ENCODE measurements at places on chromosomes 3 and 15.

GRCh38 chr15:55257938-55258337 is 31.7 kb downstream of the RAB27A start:
- no peak for DNase-seq

DNA sequence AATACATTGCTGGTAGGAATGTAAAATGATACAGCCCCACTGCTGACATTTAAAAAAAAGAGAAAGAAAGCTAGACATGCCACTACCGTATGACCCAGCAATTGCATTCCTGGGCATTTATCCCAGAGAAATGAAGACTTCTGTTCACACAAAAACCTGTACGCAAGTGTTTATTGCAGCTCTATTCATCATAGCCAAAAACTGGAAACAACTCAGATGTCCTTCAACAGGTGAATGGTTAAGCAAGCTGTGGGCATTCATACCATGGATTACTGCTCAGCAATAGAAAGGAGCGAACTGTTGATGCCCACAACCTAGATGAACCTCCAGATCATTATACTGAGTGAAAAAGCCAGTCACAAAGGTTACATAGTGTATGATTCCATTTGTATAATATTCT is 132.5 kb downstream of the MAP2K5 start:
- no peak for DNase-seq

DNA sequence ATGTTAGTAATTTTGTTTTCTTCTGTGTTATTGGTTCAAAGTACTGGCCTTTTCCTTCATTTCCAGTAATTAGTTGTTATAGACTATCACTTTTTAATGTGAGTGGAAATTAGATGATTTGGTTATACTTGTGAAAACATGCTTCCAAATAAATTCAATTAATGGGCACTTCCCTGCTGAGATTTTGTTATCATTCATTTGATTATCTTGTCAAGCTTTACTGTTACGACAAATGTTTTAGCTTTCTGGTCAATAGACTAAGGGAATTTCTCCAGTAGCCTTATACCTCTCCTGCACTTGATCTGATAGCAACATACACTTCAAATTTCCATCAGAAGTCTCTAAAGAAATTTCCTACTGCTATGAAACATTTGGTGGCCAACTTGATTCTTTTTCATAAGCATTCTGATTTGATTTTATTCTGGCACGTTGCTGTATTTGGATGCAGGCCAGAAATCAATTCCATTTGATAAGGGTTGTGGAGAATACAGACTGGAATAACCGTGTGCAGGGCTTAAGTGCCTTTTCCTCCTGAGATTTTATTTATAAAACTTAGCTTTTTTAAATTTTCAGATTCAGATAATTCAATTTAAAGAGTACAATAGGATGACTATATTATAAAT is 573.8 kb upstream of the NAALADL2 start:
- no peak for DNase-seq

- no peak for DNase-seq
Measured at GRCh38 chr15:98151096-98151495, 190.6 kb downstream of the ARRDC4 start.

- no peak for DNase-seq
Measured at GRCh38 chr3:122356402-122356801, 26.6 kb downstream of the MIX23 start.

DNA sequence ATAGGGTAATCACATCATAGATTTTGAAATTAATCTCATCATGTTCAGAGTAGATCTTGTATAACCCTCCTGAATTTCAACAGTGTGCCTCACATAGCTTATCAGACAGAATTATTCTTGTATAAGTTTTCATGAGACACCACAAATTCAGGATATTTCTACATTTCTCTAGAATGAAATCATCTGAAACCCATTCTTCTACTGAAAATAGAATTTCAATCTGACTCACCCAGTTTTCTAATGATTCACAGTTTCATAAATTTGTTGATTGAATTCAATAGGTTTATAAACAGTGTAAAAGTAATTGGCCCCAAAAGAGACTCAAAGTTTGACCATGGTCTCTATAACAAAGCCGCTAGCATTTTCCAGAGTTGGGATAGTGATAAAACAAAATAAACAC is 1082.6 kb upstream of the EPHA6 start:
- no peak for DNase-seq

DNA sequence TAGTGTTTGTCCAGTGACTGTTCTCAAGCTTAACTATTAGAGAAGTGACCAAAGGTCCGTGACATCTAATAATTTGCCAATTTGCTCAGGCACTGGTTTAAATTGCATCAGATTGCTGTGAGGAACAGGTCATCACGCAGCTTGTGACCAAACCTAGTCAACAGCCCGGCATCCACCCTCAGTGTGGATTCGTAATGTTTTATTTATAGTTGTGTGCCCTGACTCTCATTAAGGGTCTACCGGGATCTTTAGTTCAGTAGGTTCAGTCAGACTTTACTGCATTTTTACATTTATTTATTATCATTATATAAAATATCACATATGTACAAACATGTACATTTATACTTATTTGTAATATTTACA is 46.4 kb upstream of the PGPEP1L start:
- DNase-seq: no peak

GRCh38 chr3:20604659-20605058 is 418.7 kb upstream of the SGO1 start:
- no peak for DNase-seq

DNA sequence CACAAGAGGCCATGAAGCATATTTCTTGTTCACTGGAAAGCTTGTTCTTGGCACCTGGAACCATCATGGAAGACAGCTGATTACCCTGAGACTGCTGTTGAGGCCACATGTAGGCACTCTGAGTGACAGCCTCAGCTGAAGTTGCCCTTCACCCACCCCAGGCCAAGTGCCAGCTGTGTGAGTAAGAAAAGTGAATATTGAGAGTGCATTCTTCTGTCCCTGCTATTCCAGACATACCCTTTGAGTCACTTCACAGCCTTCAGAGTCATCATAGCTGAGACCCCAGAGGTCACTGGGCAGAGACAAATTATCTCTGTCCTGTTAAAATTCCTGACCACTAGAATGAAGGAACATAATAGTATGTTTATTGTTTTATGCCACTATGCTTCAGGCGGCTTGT is 79.6 kb downstream of the NFKBIZ start:
- DNase-seq: no peak

- DNase-seq: peak; percentile 2
Measured at GRCh38 chr3:189270248-189270832, 98.6 kb downstream of the TPRG1 start.

DNA sequence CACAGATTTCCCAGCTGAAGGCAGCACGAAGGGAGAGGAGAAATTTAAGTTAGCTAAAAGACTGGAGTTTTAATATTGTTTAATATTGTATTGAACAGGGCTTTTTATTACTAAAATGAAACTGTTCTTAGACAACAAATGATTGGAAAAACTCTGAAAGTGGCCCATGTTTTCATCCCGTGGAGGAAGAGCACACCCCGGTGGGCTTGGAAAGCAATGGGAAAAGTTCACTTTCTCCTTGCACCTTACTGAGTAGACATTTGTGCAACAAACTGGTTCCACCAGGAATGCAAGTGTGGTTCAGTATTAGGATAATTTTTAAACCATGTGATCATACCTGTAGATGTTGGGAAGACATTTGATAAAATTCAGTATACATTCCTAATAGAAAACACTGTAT is 8.2 kb upstream of the ESYT3 start:
- DNase-seq: no peak

DNA sequence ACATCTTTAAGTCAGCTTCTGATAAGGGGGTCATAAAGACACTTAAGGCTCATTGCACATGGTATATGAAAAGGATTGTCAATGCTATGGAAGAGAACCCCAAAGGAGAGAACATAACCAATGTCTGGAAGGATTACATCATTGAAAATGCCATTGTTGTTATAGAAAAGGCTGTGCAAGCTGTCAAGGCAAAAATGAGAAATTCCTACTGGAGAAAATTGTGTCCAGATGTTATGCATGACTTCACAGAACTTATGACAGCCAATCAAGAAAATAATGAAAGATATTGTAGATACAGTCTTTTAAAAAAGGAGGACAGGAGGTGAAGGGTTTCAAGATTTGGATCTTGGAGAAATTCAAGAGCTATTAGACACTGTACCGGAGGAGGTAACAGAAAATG is 96.3 kb upstream of the MBNL1 start:
- DNase-seq: no peak

DNA sequence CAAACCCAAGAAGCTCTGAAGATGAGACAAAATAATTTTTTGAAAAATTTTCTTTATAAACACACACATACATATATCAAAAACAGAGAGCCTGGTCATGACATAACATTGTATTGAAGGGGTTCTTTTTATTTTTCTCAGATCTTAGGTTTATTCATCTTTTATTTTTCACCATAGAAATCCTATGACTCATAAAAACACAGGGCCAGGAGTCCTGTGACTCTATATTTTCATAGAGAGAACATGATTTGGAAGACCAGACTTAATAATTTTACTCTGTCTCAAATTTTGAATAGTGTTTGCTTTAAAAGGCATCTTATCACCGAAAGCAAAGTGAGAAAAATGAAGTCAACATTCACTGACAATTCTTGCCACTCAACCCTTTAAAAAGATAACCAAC is 57.7 kb downstream of the SUCNR1 start:
- no peak for DNase-seq

DNA sequence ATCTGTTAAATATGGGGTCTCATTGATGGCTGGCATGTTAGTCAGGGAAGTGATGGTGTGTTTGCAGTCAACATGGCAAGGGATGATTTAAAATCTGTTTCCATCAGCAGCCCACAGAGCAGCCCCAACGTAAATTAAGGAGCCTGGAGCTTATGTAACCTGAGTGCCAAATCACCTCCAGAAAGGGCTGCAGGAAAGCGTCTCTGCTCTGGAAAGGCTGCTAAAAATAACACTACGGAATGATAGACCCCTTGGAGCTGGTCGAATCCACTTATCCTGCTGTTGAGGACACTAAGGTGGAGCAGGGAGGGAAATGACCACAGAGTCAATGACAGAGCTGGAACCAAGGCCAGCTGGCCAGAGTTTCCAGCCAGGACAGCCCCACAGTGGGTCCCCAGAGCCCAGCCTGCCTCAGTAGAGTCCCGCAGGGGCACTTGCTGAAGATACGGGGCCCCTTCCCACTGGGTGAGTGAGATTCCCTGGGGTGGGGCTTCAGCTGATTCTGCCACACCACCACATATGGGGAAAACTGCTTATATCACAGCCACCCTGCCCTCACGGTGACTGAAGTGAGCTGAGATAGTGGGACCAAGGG is 63.5 kb downstream of the EPHB1 start:
- DNase-seq: no peak

- DNase-seq: no peak
Measured at GRCh38 chr15:83842281-83842680, 188.4 kb downstream of the ADAMTSL3 start.

DNA sequence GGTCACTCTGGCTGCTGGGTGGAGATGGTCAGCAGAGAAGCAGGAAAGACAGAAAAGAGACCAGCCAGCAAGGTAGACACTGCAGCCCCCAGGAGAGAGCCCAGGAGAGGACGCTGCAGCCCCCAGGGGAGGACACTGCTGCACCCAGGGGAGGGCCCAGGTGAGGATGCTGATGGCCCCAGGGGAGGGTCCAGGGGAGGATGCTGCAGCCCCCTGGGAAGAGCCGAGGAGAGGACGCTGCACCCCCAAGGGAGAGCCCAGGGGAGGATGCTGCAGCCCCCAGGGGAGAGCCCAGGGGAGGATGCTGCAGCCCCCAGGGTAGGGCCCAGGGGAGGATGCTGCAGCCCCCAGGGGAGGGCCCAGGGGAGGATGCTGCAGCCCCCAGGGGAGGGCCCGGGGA is 196.7 kb upstream of the NSMCE3 start:
- DNase-seq: no peak

DNA sequence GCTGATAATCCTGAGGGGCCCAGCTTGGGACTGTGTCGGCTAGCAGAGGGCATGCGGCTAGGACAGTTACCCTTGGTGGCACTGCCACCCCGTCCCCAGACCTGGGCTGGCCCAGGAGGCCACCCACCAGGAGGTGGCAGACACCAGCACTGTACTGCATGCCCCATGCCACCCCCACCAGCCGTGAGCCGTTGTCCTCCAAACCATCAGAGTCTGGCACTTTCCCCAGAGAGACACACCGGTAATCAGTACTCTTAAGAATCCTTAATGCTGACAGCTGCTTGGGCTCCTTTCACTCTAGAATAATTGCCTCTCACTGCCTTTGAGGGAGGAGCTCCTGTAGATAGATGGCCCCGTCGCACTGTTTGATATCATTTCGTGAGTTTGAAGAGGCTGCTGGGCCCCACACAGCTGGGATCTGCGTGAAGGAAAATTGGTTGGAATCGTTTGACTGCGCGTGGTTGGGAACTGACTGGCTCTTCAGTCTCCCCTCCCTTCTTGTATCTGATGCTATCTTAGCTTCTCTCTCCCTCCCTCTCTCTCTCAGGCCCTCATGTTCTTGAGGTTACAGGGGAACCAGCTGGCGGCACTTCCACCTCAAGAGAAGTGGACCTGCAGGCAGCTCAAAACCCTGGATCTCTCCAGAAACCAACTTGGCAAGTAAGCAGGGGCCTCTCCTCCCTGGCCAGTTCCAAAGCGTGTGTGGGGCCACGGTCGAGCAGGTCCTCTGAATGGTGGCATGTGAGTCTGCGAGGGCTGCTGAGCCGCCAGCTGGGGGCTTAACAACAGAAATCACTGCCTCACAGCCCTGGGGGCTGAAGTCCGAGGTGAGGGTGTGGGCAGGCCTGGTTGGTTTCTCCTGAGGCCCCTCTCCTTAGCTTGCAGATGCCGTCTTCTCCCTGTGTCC is 94.9 kb downstream of the LRRK1 start:
- DNase-seq: no peak

DNA sequence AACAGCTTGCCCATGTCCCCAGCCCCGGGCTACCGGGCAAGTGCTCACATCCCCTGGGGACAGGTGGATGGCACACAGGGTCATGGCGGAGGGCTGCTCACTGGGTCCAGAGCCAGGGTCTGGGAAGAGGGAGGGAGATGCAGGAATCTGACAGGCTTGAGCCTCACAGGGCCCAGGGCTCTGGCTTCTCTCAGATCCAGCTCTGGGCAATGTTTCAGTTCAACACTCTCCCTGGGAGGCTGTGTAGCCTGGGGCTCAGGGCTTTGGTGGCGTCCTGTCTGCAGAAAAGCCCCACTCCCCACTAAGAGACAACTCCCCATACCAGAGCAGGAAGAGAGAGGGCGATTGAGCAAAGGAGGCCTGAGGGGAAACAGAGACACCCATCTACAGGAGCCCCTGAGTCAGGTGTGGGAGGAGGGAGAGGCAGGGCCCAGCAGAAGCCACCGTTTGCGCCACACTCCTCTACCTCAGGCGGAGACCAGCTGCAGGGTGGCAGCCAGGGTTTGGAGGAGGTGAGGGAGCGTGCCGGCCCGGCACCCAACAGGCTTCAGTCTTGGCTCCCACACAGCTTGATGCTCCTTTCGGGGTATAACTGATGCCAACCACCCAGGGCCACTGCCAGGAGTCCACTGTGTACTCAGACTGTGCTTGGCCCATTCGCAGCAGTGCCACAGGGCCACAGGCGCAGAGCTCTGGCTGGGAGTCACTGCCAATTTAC is 16.8 kb upstream of the SRP14 start:
- no peak for DNase-seq

DNA sequence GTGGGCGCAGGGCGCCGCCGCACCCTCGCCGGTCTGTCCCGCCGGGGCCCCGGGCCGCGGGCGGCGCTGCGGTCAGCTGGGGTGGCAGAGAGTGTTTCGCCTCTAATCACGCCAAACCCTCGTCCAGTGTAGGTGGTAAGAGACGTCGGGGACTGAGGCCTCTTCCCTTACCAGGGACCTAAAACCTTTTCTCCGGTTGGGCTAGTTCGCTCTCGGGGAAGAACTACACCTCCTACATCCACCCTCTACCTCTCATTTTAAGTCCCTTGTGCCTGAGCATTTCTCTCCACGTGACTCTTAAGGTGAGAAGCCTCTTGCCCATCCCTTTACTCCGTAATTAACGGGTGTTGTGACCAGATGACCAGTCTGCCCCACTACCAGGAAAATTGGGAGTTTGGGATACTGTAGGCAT is 520 bp downstream of the TMEM42 start:
- DNase-seq: no peak

All from stimulated activated CD4-positive, alpha-beta T cell treated with anti-CD3 and anti-CD28 coated beads, TNF-alpha, amount 100 ng/mL, for 4 hours (primary cell).